Ovary (tissue), 10 donors: ENCODE measurements at places on chromosomes 11 and 22. TPM values are rescaled to one million over a fixed set of nuclear protein-coding genes. Genes with fewer than 3 reads are reported as not detected.
A peak's percentile ranks its signal among the peaks of the same experiment; 100 is the strongest.

DNA sequence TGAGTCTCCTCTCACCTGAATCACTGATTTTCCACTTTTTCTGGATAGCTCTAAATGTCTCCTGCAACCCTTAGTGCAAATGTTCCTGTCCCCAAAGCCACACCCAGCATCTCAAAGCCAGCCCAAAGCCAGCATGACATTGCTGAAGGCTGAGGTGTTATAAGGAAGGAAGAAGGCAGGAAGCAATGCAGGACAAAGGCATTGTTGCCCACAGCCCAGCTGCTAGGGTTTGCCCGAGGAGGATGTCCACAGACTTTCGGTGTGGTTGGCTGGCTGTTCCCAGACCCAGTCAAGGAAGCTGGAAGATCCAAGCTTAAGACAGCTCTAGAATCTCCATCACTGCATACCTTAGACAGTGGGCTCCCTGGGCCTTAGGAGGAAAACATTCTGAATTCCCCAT lies 23.5 kb downstream of the CHST1 start:
- DNase-seq = no peak
- H3K36me3 ChIP-seq = no peaks in the 10 kb centered on the region
- no peak overlapping the region for H3K4me3 ChIP-seq
- no peak overlapping the region for H3K27ac ChIP-seq

Gene PANX3
- total RNA-seq = not detected

Gene TRIM48
- total RNA-seq = not detected

DNA sequence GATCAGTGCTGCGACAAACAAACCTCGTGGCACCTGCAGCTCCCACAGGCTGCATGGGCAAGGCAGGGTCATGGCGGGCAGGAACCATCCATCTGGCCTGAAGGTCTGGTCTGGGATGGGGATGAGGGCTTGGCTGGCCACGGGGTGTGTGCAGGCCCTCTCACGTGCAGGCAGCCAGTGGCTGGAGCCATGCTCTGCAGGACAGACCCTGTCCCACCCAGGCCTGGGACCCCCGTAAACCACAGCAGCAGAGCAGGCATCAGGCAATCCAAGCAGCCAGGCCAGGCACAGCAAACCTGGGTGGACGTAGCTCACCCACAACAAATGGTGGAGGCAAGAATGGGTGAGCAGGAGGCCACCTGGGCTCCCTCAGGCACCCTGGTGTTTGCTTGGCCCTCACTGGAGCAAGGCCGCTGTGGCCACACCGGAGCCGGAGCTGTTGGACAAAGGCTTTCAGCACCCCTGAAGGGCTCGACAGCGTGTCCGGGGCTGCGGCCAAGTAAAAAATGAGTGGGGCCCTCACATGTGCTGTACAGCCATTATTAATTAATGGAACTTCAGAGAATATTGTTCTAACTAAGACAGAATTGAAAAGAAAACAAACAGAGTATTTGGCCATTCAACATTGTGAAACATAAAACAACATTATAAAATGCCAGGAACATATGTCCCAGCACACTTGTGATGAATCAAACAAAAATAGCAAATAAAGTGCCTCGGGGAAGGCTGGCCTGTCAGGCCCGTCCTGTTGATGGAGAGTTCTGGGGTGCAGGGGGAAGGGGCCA lies 24.0 kb upstream of the GNB1L start:
- peaks cover 5% of the 10 kb centered on the region for H3K4me1 ChIP-seq
- DNase-seq = peak; percentile 23
- no peak overlapping the region for H3K4me3 ChIP-seq
- H3K36me3 ChIP-seq = no peaks in the 10 kb centered on the region
- H3K27me3 ChIP-seq = no peaks in the 10 kb centered on the region

GRCh38 chr22:19019679-19020032 lies 83.6 kb upstream of the PRODH start:
- no peaks in the 10 kb centered on the region for H3K36me3 ChIP-seq
- no peaks in the 10 kb centered on the region for H3K27me3 ChIP-seq
- no peaks in the 10 kb centered on the region for H3K4me1 ChIP-seq
- no peak overlapping the region for H3K27ac ChIP-seq

Gene SCGB1A1
- total RNA-seq = 11.6 TPM

- H3K36me3 ChIP-seq = no peaks in the 10 kb centered on the region
- peaks cover 20% of the 10 kb centered on the region for H3K4me1 ChIP-seq
- no peak overlapping the region for H3K4me3 ChIP-seq
- no peaks in the 10 kb centered on the region for H3K27me3 ChIP-seq
- no peak for DNase-seq
- peak overlapping the region; percentile 8 for H3K27ac ChIP-seq
These were observed 40.3 kb upstream of the SMTN start for GRCh38 chr22:31040542-31041398.

- H3K4me3 ChIP-seq = peak within 1 kb of the TSS; percentile 53
- H3K4me1 ChIP-seq = peaks cover 2% of the 10 kb centered on the region
- peak within 1 kb of the TSS; percentile 54 for H3K27ac ChIP-seq
- peak; percentile 33 for DNase-seq
- no peaks in the 10 kb centered on the region for H3K36me3 ChIP-seq
These were observed at the start of gene SPON1 for GRCh38 chr11:13962562-13963168. SPON1 (plus strand) TSS chr11:13962723; CDS start chr11:13962905, 182 bp downstream.

DNA sequence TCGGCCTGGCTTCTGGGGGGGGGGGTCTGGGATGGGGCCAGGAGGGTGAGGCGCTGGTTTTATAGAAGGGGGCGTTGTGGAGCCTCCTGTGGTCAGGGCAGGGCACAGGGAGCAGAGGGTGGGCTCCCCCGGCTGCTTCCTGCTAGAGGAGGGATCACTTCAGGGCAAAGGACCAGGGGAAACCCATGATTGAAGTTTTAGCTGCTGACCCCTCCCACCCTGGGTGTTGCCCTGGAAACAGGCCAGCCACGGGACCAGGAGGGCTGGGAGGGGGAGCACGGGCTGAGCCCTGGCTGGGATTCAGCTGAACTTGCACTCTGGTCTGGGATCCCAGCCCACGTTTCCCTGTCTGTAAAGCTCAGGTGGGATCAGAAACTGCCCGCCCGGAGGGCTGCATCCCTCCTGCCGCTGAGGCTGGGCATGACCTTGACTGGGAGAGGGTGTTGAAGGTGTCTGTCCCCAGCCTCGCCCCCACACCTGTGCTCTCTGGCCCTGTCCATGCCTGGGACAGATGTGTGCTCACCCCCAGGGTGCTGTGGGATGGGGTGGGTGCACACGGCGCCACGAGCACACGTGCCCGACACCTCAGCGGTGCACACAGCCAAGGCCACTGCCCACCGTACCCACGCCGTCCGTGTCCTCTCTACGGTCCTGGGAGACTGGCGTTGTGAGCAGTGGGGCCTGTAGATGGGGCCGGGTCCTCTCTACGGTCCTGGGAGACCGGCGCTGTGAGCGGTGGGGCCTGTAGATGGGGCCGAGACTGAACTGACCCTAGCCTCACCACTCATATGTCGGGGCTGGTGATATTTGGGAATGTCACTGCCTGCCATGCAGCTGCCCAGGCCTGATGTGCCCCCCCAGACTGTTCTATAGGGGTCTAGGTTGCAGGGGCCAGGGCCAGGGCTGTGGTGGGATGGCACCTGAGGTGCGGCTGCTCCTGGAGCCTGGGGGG lies 2.3 kb downstream of the TSPAN4 start:
- peak; percentile 97 for DNase-seq
- H3K27ac ChIP-seq = peak overlapping the region; percentile 92
- no peaks in the 10 kb centered on the region for H3K36me3 ChIP-seq

- H3K4me3 ChIP-seq = no peak overlapping the region
- no peaks in the 10 kb centered on the region for H3K27me3 ChIP-seq
- no peaks in the 10 kb centered on the region for H3K4me1 ChIP-seq
- no peak overlapping the region for H3K27ac ChIP-seq
- no peak for DNase-seq
- no peaks in the 10 kb centered on the region for H3K36me3 ChIP-seq
These were observed 137.2 kb downstream of the BRD1 start for GRCh38 chr22:49690454-49690853.

Gene UPK3A
- total RNA-seq = not detected

GRCh38 chr11:46981436-46981835 lies 44.9 kb downstream of the CSTPP1 start:
- H3K27ac ChIP-seq = no peak overlapping the region
- no peaks in the 10 kb centered on the region for H3K36me3 ChIP-seq
- no peaks in the 10 kb centered on the region for H3K4me1 ChIP-seq
- DNase-seq = no peak

GRCh38 chr11:72842126-72842525 lies 27.9 kb downstream of the ATG16L2 start:
- H3K36me3 ChIP-seq = no peaks in the 10 kb centered on the region
- no peak for DNase-seq
- H3K4me1 ChIP-seq = peaks cover 6% of the 10 kb centered on the region
- no peak overlapping the region for H3K27ac ChIP-seq
- H3K27me3 ChIP-seq = no peaks in the 10 kb centered on the region
- H3K4me3 ChIP-seq = no peak overlapping the region
